ENCODE measurements at places on chromosomes 6 and 20. TPM values are rescaled to one million over a fixed set of nuclear protein-coding genes. Genes with fewer than 3 reads are reported as not detected.

The VSX1 gene
- 0.79 TPM for total RNA-seq

The C4A gene
- 1.4 TPM for total RNA-seq

The NMBR gene
- not detected for total RNA-seq

The IL20RA gene
- total RNA-seq = not detected

The EMILIN3 gene
- 0.43 TPM for total RNA-seq

The COL21A1 gene
- 0.50 TPM for total RNA-seq

The CPNE5 gene
- total RNA-seq = 0.20 TPM

The ANKRD66 gene
- total RNA-seq = not detected

The NKAIN2 gene
- total RNA-seq = not detected

The BLCAP gene
- total RNA-seq = 48.8 TPM

The ADAM33 gene
- 0.05 TPM for total RNA-seq

The RGS17 gene
- 7.4 TPM for total RNA-seq

The BEND3 gene
- total RNA-seq = 3.1 TPM

The TSBP1 gene
- not detected for total RNA-seq

The LCA5 gene
- 0.58 TPM for total RNA-seq

The CNBD2 gene
- 5.9 TPM for total RNA-seq

The LY6G6F gene
- not detected for total RNA-seq

The TFAP2A gene
- 9.6 TPM for total RNA-seq

The TBX18 gene
- total RNA-seq = 14.9 TPM

The LPA gene
- 0.07 TPM for total RNA-seq

The TMEM170B gene
- 0.67 TPM for total RNA-seq

The BIRC7 gene
- total RNA-seq = 2.3 TPM

Measured in A549 treated with Mapracorat at 1 μM for 4 hours (cell line).